ENCODE measurements at places on chromosomes 16 and 17.

DNA sequence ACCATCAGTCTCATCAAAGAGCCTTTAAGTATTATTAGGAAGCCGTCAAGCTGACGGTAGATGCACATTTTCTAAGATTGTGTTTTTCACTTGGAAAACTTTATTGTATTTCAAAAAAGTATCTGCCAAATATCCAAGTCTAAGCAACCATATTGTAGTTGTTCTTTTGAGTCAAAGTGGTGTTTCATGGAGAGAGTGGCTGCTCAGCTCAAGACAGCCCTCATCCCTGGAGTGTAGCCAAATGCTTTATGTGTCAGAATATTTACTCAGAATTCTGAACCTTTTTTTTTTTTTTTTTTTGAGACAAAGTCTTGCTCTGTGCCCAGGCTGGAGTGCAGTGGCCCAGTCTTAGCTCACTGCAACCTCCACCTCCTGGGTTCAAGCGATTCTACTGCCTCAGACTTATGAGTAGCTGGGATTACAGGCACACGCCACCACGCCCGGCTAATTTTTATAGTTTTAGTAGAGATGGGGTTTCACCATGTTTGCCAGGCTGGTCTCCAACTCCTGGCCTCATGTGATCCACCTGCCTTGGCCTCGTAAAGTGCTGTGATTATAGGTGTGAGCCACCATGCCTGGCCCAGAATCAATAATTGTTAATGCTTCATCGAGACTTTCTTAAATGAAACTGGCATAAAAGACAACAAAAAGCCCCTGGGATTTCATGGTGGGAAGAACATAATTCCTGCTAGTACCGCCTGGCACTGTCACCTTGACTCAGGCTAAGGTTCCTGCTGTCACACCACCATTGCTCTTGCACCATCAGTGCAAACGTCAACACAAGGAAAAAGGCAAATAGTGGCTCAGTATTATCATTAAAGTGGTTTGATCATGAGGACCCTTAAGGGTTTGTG, 45.5 kb downstream of the PRKCA start:
- H3K4me1 ChIP-seq: peaks cover 76% of the 10 kb centered on the region
- no peak overlapping the region for H3K4me3 ChIP-seq
- no peaks in the 10 kb centered on the region for H3K27me3 ChIP-seq
- peak overlapping the region; percentile 80 for H3K27ac ChIP-seq
- peaks cover 35% of the 10 kb centered on the region for H3K36me3 ChIP-seq

DNA sequence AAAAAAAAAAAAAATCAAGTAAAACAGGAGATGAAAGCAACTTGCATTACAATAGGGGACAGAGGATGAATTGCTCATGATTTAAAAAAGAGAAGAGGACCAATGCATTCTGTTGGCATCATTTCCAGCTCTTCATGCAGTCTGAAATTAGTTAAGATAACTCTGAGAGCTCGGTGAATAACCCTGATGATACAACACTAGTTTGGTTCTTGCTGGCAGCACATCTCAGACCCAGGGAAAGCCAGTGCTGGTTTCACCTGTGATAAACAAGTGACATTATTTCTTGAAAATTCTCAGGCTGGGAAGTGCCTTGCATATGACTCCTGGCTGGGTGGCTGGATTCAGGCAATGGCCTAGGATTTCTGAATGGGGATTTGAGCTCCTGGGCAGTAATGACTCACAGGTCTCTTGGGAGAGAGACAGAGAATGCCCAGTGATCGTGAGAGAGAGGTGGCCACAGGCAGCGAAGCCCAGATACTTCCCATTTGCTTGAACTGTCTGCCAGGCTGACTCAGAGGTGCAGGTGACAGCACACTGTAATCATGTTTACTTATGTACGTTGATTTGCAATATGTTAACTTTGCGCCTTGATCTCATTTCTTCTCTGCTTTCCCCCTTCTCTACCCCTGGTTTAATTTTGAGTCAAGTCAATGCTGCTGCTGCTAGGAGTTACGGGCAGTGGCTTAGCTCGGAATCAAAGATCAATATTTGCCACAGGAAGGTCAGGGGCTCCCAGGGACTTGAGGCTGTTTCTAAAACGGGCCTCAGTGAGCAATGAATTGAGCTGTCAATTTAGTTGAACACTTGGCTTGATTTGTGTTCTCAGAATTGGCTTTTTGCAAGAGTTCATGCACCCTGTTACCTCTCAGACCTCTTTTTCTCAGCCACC, 27.1 kb downstream of the ARSG start:
- no peak overlapping the region for H3K27ac ChIP-seq
- no peak overlapping the region for H3K4me3 ChIP-seq
- H3K36me3 ChIP-seq: no peaks in the 10 kb centered on the region

- peaks cover 26% of the 10 kb centered on the region for H3K4me1 ChIP-seq
- H3K4me3 ChIP-seq: no peak overlapping the region
- no peak for DNase-seq
- no peak overlapping the region for H3K27ac ChIP-seq
- peaks cover 57% of the 10 kb centered on the region for H3K27me3 ChIP-seq
- no peaks in the 10 kb centered on the region for H3K36me3 ChIP-seq
These were observed 22.5 kb upstream of the MAF start for GRCh38 chr16:79623062-79623461.

GRCh38 chr16:15641753-15642556, 999 bp downstream of the MARF1 start:
- DNase-seq: no peak
- no peaks in the 10 kb centered on the region for H3K27me3 ChIP-seq
- peaks cover 49% of the 10 kb centered on the region for H3K36me3 ChIP-seq

DNA sequence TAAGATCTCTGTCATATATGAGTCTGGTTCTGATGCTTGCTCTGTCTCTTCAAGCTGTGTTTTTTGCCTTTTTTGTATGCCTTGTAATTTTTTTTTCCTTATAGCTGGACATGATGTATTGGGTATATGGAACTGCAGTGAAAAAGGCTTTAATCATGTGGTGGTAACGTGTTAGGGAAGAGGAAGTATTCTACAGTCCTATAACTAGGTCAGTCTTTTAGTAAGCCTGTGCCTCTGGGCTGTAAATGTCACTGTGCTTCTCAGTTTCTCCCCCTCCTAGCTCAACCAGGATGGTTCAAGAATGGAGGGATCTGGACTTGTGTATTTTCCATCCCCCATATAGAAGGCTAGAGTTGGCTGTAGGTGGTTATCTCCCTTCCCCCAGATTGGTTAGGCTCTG, 202.3 kb upstream of the AXIN2 start:
- no peak overlapping the region for H3K4me3 ChIP-seq
- no peak for DNase-seq
- no peaks in the 10 kb centered on the region for H3K4me1 ChIP-seq
- H3K27me3 ChIP-seq: peaks cover 10% of the 10 kb centered on the region
- no peaks in the 10 kb centered on the region for H3K36me3 ChIP-seq

DNA sequence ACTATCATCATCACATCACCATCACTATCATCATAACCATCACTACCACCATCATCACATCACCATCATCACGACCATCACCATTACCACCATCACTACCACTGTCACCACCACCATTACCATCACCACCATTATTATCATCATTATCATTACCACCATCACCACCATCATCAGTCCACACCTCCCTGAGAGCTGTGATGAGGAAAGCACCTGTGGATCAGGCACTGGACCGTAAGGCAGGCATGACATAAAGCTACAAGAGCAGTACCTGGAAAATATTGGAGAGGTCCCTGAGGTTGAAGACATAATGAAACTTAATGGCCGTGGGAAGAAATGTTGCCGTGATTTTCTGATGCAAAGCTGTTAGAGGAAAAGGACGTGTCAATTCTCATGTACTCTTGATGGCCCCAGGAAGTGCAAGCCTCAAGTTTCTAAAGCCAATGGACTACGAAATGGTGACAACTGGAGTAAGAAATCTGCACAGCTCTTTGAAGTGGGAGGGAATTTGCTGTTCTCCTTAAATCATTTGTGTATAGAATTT, 98.4 kb downstream of the DNAH17 start:
- H3K4me3 ChIP-seq: no peak overlapping the region
- H3K27ac ChIP-seq: no peak overlapping the region
- no peaks in the 10 kb centered on the region for H3K27me3 ChIP-seq
- H3K4me1 ChIP-seq: peaks cover 12% of the 10 kb centered on the region
- no peak for DNase-seq
- no peaks in the 10 kb centered on the region for H3K36me3 ChIP-seq

- no peak overlapping the region for H3K27ac ChIP-seq
- no peaks in the 10 kb centered on the region for H3K27me3 ChIP-seq
- no peak for DNase-seq
- no peaks in the 10 kb centered on the region for H3K36me3 ChIP-seq
- no peaks in the 10 kb centered on the region for H3K4me1 ChIP-seq
These were observed 537.1 kb upstream of the EEF2KMT start for GRCh38 chr16:5634666-5635180.

DNA sequence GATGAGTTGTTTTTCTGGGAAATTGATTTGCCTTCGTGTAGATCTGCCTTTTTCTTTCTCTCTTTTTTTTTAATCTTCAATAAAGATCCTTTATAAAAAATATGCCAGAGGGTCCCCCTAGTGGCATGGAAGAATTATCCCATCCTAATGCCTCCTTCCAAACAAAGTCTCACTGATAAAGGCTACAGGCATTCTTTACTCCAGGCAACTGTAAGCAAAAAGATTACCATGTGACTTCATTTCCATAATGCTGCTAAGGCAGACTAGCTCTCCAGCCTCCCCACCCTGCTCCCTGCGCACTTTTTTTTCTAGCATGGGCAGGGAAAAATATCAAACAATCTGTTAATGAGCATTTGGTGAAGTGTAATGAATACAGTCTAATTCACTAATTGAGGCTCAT, 220.2 kb upstream of the CDH8 start:
- H3K27me3 ChIP-seq: no peaks in the 10 kb centered on the region
- H3K36me3 ChIP-seq: no peaks in the 10 kb centered on the region
- no peak overlapping the region for H3K27ac ChIP-seq
- H3K4me3 ChIP-seq: no peak overlapping the region

DNA sequence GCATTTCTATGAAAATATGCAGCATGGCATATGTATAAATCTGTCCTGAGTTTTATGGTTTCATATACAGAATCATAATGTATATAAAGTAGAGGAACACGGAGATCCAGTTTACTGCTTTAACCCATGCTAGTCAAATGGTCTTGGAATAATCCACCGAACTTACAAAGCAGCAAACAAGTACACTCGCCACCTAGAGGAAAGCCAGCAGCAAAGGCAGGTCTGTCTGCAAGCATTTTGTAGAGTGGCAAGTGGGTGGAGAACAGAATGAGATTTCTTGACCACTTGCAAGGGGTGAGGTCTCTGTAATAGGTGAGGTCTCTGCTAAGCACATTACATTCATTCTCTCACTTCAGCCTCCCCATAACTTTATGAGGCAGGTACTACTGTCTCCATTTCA, 308.3 kb downstream of the CA10 start:
- no peaks in the 10 kb centered on the region for H3K4me1 ChIP-seq
- no peaks in the 10 kb centered on the region for H3K36me3 ChIP-seq
- H3K4me3 ChIP-seq: no peak overlapping the region
- peaks cover 22% of the 10 kb centered on the region for H3K27me3 ChIP-seq
- no peak for DNase-seq
- no peak overlapping the region for H3K27ac ChIP-seq

DNA sequence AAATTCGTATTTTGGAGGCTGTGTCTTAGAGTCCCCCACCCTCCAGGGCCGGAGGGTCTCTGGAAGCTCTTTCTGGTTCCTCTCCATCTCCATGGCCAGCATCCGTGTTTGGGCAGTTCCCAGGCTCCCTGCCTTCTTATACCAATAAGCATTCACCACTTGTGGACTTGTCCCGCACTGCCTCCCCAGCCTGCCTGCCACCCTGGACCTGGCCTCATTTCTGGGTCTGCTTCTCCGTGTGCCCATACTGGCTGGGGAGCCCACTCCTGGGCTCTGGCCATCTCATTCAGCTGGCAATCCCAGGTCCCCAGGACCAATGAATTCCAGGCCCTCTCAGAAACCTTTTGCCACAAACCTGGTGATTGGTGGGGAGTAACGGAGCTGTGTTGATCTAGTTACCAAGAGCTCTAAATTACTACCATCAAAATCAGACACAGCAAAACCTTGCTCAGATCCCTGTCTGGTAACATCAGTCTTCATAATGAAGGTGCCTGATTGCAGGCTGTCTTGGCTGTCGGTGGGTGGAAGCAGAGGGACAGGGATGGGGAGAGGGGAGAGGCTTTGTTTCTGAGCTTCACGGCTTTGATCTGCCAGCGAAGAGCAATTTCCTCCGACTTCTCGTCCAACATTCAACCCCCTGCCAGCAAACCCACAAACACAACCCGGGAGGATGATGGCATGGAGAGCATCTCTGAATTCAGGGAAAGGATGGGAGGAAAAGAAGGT, 27.7 kb upstream of the CRHR1 start:
- no peak overlapping the region for H3K4me3 ChIP-seq
- H3K27me3 ChIP-seq: peaks cover 26% of the 10 kb centered on the region
- DNase-seq: no peak

- no peak overlapping the region for H3K4me3 ChIP-seq
- DNase-seq: no peak
- H3K4me1 ChIP-seq: no peaks in the 10 kb centered on the region
- peaks cover 82% of the 10 kb centered on the region for H3K36me3 ChIP-seq
- H3K27me3 ChIP-seq: no peaks in the 10 kb centered on the region
These were observed 19.2 kb downstream of the PRPSAP2 start for GRCh38 chr17:18877104-18877645.

DNA sequence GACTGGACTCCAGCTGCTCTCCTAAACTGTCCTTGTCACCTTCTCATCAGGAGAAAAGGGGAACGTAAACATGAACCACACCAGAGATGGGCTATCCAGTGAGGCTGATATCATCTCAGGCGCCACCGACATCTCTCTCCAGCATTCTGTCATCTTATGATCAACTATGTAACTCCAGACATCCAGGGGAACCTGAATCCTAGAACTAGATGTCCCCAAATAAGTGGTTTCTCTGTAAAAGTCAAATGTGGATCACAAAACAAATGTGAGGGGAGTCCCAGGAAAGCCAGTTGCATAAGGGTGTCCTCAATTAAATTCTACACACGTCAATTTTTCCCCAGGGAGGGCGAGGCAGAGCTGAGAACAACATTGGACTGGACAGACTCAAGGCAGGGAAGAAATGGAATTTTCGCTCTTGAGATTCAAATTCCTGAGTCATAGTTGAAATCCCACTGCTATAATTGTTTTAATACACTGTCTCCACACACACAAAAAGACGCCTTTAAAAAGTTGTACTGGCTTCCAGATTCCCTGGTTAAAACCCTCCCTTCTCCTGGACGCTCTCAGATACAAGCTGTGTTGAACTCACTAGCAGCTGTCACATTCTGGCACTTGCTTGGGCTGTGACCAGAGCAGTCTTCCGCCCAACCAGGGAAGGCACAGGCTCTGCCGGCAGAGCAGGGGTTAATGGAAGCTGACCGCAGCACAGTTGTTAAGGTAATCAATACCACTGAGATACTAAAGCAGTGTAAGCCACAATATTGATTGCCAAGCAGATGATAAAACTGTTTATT, 62.6 kb downstream of the ZFHX3 start:
- no peaks in the 10 kb centered on the region for H3K27me3 ChIP-seq
- H3K4me3 ChIP-seq: no peak overlapping the region
- H3K36me3 ChIP-seq: no peaks in the 10 kb centered on the region
- H3K27ac ChIP-seq: no peak overlapping the region

- H3K36me3 ChIP-seq: peaks cover 2% of the 10 kb centered on the region
- H3K27ac ChIP-seq: no peak overlapping the region
- peak; percentile 59 for DNase-seq
- peaks cover 8% of the 10 kb centered on the region for H3K4me1 ChIP-seq
- H3K27me3 ChIP-seq: peaks cover 70% of the 10 kb centered on the region
- H3K4me3 ChIP-seq: no peak overlapping the region
These were observed 6.7 kb downstream of the CBX8 start for GRCh38 chr17:79789943-79790804.

GRCh38 chr16:68366062-68366461, 55.2 kb downstream of the PRMT7 start:
- no peak for DNase-seq
- H3K27ac ChIP-seq: no peak overlapping the region
- peaks cover 39% of the 10 kb centered on the region for H3K4me1 ChIP-seq
- no peak overlapping the region for H3K4me3 ChIP-seq

Measured in activated T-cell treated with anti-CD3 and anti-CD28 coated beads, Interleukin-2, amount 50 U/mL, for 24 hours (primary cell).